ENCODE measurements at places on chromosomes 3 and 15.

GRCh38 chr3:95394286-95394685, 1331.4 kb downstream of the NSUN3 start:
- no peaks in the 10 kb centered on the region for H3K27me3 ChIP-seq
- no peaks in the 10 kb centered on the region for H3K4me1 ChIP-seq
- H3K27ac ChIP-seq = no peak overlapping the region
- no peaks in the 10 kb centered on the region for H3K36me3 ChIP-seq
- DNase-seq = no peak
- H3K4me3 ChIP-seq = no peak overlapping the region

DNA sequence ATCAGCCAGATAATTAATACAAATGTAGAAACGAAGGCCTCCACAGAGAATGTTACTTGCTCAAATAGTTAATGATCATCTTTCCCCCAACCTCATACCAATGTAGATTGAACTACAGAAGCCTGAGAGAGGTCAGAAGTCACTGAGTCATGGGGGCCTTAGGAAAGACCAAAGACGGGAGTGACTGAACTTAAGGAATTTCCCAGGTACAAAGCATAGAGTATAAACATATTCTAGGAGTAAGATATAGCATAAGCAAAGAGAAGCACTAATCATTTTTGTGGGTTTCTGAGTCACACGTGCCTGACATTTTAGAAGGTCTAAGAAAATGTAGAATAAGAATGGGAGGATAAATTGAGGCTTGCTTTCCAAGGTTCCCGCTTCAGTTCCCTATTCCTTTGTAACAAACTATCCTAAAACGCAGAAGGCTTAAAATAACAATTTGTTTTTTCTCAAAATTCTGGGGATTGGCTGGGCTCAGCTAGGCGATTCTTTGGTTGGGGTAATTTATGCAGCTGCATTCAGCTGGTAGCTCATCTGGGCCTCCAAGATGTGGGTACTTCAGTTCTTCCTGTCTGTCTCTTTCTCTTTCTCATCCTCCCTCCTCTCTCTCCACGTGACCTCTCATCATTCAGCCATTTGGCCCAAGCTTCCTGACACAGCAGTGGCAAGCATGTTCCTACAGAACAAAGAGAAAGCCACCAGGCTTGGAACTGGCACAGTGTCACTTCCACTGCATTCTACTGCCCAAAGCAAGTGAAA, 422.6 kb downstream of the FOXP1 start:
- no peak overlapping the region for H3K4me3 ChIP-seq
- H3K36me3 ChIP-seq = no peaks in the 10 kb centered on the region
- H3K4me1 ChIP-seq = peaks cover 3% of the 10 kb centered on the region

DNA sequence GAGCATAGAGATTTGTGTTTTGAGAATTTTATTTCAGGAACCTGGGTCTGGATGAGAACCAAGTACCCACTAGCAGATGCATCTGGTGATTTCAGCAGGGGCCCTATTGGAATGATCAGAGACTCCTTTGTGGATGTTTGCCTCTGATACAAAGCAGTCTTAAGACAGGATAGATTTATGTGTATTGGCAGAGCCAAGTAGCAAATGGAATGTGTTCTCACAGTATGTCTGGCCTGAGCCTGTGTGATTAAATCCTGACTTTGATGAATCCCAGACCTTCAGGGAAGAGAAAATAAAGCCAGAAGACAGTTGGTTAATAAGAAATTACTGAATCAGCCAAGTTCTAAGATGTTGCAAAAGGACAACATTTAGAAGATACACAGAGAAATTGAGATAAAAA, 755.5 kb upstream of the SEMA6D start:
- no peak overlapping the region for H3K4me3 ChIP-seq
- no peaks in the 10 kb centered on the region for H3K36me3 ChIP-seq
- no peaks in the 10 kb centered on the region for H3K4me1 ChIP-seq
- no peak overlapping the region for H3K27ac ChIP-seq
- H3K27me3 ChIP-seq = no peaks in the 10 kb centered on the region

GRCh38 chr3:5271372-5271683, 83.8 kb downstream of the EDEM1 start:
- no peak overlapping the region for H3K4me3 ChIP-seq
- H3K27me3 ChIP-seq = no peaks in the 10 kb centered on the region
- H3K36me3 ChIP-seq = no peaks in the 10 kb centered on the region
- DNase-seq = no peak
- no peak overlapping the region for H3K27ac ChIP-seq

GRCh38 chr15:72175186-72176044, 22.2 kb downstream of the GRAMD2A start:
- no peaks in the 10 kb centered on the region for H3K27me3 ChIP-seq
- H3K4me3 ChIP-seq = no peak overlapping the region
- H3K27ac ChIP-seq = no peak overlapping the region
- no peaks in the 10 kb centered on the region for H3K36me3 ChIP-seq

All from iPS DF 6.9 (cell line).